AG09309 (cell line): ENCODE measurements at places on chromosomes 13 and 19.

DNA sequence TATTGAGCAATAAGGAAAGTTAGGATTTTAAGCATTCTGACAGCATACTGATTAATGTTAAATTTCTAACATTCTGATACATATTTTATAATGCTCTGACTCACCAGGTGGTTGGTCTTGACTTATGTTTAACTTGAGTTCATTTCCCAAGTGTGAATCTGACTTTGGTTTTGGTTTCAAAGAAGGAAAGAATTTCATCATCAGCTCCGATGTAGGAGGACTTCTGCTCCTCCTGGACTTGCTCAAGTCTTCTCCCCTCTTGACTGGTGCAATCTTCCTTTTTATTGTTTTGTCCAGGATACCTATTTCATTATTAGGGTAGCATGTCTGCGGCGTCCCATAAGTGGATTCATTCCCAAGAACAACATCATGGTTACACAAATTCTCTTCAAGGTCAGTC is 141.3 kb downstream of the RNF17 start:
- peak; percentile 43 for DNase-seq

GRCh38 chr13:60032851-60033250 is 130.9 kb downstream of the DIAPH3 start:
- DNase-seq: no peak

GRCh38 chr19:11578258-11579142 is 1.1 kb upstream of the ACP5 start:
- DNase-seq: no peak

DNA sequence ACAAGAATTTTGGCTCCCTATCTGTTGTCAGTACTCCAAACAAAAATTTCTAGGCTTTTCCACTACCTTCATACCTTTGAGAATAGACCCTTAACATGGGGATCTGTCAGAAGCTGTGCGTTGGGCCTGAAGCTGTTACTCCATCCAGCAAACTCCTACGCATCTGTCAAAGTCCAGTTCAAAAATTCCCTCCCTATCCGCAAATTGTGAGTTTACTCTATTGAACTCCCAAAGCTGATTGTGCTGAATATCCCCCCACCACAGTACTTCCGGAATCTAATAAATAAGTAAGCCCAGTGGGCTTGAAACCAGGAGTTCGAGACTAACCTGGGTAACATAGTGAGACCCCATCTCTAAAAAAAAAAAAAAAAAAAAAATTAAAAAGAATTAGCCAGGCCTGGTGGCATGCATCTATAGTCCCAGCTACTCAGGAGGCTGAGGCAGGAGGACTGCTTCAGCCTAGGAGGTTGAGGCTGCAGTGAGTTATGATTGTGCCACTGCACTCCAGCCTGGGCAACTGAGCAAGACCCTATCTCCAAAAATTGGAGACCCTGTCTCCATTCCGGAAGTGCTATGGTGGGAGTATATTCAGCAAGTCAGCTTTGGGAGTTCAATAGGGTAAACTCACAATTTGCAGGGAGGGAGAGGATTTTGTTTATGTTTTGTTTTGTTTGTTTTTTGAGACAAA is 930 bp upstream of the FBN3 start:
- no peak for DNase-seq

- peak; percentile 95 for DNase-seq
These were observed 61.1 kb upstream of the FAM216B start for GRCh38 chr13:42720113-42720857.

DNA sequence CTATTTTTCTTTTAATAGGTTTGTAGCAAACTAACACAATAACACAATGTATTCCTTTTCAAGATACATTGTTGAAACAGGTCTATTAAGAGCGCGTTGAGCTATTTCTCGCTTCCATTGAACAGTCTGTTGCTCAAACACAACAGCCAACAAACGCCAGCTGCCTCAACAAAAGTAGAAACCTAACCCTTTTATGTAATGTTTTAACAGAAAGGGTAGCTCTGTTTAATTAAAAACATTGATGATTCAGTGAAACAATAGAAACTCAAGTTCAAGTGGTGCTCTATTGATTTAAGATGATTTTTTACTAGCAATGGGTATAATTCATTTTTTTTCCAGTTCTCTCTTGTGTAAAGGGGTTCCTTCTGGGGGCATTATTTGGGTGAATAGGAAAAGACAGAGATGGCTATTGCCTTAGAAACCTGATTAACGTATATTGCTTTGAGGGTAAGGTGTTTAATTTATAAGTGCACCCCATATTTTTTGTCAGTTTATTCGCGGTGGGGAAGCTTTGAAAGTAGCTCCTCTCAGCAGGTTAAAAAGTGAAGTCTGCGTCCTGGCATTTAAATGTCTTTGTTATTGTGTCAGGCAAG is 14.9 kb downstream of the ZIC2 start:
- DNase-seq: no peak

DNA sequence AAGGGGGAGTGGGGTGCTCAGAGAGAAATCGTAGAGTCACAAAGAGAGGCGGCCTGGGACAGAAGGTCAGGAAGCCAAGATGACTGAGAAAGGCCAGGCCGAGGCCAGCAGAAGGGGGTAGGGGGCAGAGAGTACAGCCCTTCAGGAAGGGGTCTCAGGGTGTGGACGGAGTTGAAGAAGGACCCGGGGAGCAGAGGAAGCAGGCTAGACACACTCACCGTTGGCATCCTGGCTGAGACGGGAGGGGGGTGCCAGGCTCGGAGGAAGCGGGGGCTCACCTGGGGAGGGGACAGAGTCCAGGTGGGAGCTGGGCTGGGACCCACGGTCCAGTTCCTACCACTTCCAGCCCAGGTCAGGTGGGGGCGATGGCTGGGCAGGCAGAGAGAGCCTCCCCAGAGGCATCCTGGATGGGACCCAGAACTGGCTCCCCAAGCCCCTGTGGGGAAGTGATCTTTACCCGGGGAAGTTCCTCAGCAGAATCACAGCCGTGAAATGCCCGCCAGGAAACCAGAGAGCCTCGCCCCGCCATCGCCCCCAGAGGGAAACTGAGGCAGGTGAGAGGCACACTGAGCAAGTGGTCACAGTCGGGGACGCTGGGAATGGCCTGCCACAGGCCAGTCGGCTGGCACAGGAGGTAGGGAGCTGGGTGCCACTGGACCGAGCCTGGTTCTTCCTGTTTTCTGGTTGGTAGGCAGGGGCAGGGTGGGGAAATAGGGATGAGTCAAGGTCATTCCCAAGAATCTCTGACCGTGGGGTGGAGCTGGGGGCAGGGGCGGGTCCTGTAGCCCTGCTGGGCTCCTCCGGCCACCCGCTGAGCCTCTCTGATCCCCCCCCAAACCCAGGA is 1.4 kb downstream of the MATK start:
- DNase-seq: no peak

GRCh38 chr13:113938716-113939115 is 35.2 kb downstream of the C13orf46 start:
- DNase-seq: no peak

DNA sequence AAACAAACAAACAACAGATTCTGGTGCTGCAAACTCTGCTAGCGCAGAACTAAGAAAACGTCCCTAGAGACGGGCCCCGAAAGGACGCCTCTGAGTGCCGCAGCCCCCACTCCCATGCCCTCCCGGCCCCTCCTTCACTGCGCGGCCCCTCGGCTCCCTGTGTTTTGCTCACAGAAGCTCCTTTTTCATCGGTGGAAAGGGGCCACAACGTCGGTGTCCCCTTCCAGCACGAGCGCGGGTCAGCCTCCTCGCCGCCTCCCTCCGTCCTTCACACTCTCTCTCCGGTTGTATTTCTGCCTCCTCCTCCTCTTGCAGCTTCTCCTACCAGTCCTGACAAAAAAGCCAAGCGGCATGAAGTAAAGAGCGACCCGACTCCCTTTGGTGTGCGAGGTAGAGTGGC is 14.8 kb upstream of the F7 start:
- no peak for DNase-seq

DNA sequence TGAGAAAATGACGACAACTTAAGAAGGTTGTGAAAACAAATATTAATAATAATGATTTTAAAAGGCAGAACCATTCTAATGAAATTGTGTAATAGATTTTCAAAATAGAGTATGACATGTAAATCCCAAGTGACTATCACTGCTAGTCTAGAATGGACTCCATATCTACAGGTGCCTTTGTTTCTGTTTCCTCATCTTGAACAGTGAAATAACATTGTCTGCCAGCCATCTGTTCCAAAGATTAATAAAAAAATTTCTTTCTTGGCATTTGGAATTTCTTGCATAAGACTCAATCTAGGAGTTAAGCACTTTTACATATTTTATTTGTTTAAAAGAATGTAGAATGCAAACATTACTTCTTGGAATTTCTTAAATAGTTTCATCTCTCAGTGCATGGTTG is 520.1 kb upstream of the ARGLU1 start:
- DNase-seq: no peak

GRCh38 chr13:114315074-114315785 is 927 bp downstream of the CHAMP1 start:
- DNase-seq: no peak
